Cardiac septum (tissue), 1 donor: ENCODE measurements at places on chromosomes 3 and 15.

DNA sequence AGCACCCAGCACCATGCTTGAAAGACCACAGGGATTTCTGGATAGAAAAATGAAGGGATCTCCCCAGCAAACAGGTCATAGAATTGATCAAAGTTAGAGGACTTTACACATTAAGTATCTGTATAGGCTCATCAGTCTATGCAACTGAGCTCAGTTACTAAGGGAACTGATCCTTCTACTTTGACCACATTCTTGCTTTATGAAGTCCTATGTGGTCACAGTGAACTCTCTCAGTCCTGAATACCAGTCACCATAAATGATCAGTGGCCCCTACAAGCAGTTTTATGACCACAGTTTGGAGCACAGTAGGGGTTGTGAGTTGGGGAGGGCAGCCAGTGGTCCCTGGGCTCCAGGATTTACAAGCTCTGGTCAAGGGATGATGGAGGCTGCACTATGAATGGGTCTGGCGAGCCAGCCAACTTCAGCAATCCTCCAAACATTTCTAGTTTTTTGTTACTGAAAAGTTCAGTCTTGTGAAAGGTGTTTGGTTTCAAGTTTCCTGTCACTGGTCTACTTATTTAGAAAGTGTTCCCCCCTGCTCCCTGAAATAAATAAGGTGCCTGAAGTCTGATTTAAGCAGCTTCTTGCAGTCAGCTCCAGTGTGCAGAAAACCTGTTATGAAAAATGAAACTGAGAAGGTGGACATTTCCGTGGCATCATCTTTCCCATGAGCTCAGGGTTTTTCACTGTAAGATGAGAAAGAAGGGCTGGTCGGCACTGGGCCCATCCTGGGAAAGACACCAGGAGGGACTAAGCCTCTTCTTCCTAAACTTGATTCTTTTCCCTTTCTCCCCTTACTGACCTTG lies 75.5 kb downstream of the DAPK2 start:
- no peak for DNase-seq

DNA sequence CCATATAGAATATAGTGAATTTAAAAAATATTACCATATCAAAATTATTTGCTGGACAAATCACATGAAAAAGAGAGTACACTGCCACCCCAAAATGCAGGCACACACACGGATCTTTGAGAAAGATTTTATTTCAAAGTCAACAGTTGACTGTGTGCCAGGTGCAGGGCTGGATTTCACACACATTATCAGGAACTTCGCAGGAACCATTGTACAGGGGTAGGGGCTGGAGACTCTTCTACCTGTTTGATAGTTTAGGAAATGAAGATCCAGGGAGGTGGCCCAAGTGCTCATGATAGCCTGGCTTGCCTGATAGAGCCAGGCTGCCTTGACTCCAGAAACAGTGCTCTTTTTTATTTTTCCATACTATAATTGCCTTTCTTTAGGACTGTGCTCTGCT lies 54.2 kb downstream of the IL1RAP start:
- no peak for DNase-seq

GRCh38 chr3:132222868-132223538 lies 94.2 kb upstream of the ACP3 start:
- DNase-seq: no peak

- no peak for DNase-seq
Observed at GRCh38 chr3:146169891-146170290, 8.9 kb upstream of the PLOD2 start.

- DNase-seq: no peak
Observed at GRCh38 chr15:50143255-50143860, 24.3 kb upstream of the ATP8B4 start.

- DNase-seq: no peak
Observed at GRCh38 chr3:53411371-53411770, 64.0 kb upstream of the DCP1A start.

- DNase-seq: no peak
Observed at GRCh38 chr3:153287017-153287416, 125.0 kb downstream of the RAP2B start.

DNA sequence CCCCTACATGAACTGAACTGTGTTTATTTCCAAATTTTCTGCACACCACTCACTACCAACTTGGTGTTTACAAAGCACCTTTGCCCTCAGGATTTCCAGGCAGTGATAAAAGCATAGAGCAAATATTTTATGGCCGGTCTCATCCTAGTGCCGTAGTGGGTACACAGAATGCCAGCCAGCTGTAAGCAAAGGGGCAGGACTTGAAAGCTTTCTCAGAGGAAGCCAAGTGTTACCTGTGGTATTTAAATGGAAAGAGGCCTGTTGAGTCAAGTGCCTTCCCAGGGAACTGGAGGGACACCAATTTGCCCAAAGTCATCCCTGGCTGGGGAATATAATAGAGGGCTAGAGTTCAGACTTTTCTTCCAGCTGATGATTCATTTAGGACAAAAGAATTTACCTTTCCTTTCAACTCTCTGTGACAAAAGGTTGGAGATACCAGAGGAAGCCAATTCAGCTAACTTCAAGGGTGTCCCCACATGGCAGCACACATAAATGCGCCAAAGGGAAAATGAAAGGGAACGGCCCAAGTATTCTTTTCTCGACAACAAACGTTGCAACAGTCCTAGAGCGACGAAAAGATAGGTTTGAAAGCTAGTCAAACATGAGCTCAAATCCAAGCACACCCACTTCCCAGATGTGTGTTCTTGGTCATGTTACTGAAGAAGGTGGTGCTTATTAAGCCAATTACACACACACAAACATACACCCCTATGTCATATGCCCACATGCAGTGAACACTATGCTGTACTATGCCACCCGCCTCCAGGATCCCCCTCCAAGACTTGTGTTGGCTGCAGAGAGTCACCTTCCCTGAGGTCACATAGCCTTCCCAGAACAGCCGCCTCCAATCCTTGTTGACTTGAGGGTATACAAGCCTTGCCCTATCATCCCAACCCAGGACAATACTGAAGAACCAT lies 27.7 kb downstream of the MAGI1 start:
- no peak for DNase-seq

GRCh38 chr15:80750575-80750974 lies 28.6 kb upstream of the CEMIP start:
- no peak for DNase-seq

DNA sequence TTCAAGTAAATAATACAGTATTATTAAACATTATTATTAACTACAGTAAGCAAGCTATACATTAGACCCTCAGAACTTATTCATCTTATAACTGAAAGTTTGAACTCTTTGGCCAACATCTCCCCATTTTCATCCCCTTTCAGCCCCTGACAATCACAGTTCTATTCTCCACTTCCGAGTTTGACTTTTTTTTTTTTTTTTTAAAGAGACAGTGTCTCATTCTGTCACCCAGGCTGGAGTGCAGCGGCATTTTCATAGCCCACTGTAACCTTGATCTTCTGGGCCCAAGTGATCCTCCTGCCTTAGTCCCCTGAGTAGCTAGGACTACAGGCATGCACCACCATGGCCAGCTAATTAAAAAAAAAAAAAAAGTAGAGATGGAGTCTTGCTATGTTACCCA lies 41.3 kb upstream of the LRIG1 start:
- DNase-seq: no peak

DNA sequence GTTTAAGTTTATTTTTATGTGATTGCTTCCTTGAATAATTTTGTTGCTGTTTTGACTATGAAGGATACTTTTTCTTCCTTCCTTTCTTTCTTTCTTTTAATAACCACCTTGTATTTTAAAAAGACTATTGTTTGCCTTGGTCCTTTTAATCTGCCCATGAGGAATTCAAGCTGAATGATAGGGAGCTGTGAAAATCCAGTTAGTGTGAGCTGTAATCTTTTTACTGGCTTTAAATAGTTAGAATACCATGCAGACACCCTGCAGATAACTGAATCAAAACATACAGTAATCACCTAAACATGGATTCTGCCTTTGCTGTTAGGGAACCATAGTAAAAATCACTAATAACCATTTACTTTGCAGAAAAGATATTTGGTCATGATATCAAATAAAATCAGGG lies 110.7 kb downstream of the RSRC1 start:
- DNase-seq: no peak

GRCh38 chr3:5227812-5228211 lies 40.3 kb downstream of the EDEM1 start:
- DNase-seq: no peak

GRCh38 chr15:49278751-49279150 lies 108.7 kb downstream of the GALK2 start:
- no peak for DNase-seq

DNA sequence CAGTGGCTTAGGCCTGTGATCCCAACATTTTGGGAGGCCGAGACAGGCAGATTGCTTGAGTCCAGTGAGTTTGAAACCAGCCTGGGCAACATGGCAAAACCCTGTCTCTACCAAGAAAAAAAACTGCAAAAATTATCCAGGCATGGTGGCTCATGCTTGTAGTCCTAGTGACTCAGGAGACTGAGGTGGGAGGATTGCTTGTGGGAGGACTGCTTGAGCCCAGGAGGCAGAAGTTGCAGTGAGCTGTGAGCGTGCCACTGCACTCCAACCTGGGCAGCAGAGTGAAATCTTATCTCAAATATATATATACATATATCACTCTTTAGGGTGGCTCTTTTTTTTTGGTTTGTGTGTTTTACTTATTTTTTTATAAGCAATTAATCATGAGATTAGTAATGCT lies 83.7 kb upstream of the WDR72 start:
- DNase-seq: no peak

GRCh38 chr3:123862152-123862551 lies 22.0 kb downstream of the MYLK start:
- no peak for DNase-seq

DNA sequence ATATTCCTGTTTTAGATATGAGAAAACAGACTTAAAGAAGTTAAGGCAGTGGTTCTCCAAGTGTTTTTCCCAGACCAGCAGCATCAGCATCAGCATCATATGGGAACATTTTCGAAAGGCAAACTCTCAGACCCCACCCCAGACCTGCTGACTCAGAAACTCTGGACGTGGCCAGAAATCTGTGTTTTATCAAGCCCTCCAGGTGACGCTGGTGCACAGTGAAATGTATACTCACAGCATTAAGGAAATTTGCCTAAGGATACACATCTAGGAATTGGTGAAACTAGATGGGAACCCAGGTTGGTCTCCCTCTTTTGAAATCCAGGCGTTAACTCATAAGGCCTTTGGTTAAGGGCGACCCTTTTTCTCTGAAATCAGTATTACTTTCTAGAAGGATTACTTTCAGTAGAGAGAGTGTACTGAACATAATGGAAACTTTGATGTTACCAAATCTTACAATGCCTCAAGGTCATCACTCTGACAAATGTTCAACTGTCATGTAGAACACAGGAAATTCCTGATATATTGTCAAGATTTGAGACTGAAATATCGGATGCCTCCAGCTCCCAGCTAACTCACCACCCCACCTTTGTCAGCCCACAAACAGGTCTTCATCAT lies 910.2 kb downstream of the ROBO1 start:
- DNase-seq: no peak

DNA sequence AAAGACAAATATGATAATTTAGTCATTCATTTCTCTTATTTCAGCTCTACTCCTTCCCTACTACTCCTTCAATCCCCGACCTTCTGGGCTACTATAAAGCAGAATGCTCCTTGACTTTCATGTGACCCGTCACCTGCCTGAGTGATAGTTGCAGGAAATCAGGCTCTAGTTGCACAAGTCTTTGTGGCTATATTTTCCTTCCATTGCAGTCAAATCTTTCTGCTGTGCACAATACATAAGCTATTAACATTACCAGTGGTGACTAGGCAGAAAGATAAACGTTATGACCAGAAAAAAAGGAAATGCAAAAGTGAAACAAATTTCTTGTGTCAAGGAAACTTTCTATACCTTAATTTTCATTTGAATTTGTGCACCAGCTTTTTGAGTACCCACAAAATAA lies 2.3 kb downstream of the SUCNR1 start:
- no peak for DNase-seq

GRCh38 chr3:186923241-186923640 lies 7.1 kb upstream of the ST6GAL1 start:
- no peak for DNase-seq
